EH (cell line): ENCODE measurements at places on chromosomes 12 and 14.
A peak's percentile ranks its signal among the peaks of the same experiment; 100 is the strongest.

DNA sequence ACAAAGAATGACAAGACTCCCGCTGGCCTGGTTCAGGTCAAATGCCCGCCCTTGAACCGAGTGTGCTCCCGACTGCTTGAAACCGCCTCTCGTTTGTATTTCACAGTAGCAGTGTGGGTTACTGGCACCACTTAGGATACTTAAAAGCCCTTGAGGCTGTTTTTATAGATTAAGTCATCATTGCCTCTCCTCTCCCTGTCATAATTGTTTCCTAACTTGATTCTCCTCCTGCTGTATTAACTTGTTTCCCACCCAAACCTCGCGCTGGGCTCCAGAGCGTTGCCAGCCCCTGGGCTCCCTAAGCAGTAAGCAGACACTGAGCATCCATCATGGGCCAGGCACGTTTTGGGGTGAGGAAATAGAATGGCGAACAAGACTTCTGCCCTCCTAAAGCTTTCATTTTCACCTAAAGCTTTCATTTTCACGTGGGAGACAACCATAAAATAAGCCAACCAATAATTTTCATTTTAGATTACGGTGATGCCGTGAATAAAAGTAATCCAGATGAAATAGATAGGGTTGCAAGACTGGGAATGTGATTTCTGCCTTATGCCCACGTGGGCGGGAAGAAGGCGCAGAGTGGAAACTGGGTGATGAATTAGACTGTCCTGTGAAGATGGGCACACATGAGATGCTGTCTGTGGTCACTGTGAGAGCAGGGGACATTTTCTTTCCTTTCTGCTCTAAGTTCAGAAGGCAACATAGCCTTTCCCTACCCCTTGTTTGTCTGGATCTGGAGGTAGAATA is 97.5 kb downstream of the PPP2R5C start:
- DNase-seq = no peak

GRCh38 chr14:68947802-68948201 is 31.3 kb downstream of the ACTN1 start:
- peak; percentile 61 for DNase-seq

DNA sequence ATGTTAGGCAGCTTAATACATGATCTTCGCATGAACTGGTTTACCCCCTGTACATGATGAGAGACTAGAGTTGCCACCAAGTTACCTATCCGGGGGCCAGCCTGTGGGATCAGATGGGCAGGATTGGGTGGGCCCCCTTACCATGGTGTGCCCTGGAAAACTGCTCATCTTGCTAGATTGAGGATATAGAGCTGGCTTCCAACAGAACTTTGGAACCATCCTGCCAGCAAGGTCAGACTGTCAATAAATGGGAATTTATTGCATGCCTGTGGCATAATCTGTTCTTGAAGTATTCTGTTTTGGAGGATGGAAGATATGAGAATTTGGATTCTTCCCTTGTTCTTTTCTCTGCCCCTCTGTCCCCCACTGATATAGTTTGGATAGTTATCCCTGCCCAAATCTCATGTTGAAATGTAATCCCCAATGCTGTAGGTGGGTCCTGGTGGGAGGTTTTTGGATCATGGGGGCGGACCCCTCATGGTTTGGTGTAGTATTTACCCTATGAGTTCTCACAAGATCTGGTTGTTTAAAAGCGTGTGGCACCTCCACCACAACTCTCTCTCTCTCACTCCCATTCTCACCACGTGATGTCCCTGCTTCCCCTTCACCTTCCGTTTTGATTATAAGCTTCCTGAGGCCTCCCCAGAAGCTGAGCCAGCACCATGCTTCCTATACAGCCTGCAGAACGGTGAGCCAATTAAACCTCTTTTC is 3.7 kb upstream of the TM9SF1 start:
- no peak for DNase-seq

- DNase-seq = no peak
Observed at GRCh38 chr12:24478254-24478653, 470.6 kb downstream of the BCAT1 start.

GRCh38 chr14:75886636-75887348 is 95.0 kb downstream of the TGFB3 start:
- peak; percentile 67 for DNase-seq

DNA sequence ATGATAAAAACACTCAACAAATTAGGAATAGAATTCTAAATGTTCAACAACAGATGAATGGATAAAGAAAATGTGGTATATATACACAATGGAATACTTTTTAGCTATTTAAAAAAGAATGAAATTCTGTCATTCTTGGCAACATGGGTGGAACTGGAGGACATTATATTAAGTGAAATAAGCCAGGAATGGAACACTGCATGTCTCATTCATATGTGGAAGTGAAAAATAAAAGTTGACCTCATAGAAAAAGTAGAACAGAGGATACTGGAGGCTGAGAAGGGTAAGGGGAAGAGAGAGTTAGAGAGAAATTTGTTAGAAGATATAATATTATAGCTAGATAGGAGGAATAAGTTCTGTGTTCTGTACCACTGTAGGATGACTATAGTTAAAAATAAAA is 35.8 kb upstream of the ZFP36L1 start:
- no peak for DNase-seq

GRCh38 chr12:57430112-57430930 is 522 bp downstream of the R3HDM2 start:
- peak; percentile 40 for DNase-seq

GRCh38 chr12:94916663-94917062 is 86.8 kb downstream of the NDUFA12 start:
- no peak for DNase-seq
